ENCODE measurements at places on chromosomes 3 and 15.

DNA sequence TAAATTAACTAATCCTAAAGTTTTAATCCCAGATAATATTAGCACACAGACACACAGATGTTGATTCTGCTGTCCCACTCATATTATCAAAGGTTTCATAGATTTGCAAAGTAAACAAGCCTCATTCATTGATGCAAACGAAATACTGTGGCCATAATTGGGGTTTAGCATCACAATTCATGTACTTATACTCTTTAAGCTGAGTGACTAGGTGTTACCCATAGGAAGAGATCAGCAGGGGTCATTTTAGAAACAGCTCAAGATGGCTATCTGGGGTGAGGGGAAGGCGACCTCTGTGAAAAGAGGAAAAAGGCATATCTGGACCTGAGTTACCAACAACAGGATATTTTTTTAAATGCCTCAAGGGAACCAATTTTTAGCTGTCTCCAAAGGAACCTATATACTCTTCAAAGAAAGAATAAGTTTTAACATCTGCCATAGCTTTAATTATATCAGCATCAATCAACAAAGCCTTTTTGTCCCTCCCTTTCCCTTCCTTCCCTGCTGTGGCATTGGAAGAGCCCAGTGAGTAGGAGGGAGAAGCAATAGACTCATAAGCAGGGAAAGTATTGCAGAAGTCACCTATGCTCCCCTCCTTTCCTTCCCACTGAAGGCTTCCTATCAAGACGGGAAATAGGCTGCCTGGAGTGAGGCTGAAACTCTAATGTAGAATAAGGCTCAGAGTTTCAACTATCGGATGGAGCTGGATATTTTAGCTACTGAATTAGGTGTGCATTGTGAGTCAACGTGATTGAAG is 553.4 kb downstream of the ZIC1 start:
- DNase-seq = no peak

GRCh38 chr3:59424268-59425010 is 374.6 kb upstream of the CFAP20DC start:
- DNase-seq = peak; percentile 35

DNA sequence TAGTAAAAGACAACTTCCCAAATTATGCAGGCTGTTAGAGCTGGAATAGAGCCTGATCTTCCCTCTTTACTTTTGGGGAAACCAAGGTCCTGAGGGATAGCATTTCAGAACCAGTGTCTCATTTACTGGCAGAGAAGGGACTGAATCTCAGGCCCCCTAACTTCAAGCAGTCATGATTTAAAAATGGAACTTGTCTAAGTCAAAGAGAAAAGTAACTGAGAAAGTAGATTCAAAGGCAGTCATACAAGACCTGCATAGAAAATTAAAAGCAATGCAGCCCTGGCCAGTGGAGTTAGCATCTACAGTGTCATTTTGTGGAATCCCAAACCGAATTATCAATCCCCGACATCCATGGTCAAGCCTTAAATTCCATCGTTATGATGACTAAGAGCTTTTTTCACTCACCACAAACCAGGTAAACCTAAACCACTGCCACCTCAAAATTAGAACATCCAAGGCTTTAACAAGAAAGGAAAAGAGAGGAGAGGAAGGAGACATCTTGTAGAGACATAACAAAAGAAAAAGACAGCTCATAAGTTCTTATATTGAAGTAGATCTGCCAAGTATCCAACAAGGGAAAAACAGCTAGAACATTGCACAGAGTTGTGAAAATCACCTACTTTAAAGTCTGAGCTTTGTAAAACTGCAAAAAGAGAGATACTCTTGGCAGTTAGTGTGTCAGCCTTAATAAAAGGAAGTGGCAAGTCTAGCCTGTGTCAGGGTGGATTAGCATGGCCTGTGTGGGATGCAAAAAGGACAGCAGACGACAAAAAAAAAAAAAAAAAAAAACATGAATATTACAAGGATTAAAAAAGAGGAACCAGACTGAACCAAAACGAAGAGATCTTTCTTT is 54.1 kb upstream of the CCR2 start:
- no peak for DNase-seq

GRCh38 chr3:194328942-194329582 is 22.1 kb downstream of the CPN2 start:
- no peak for DNase-seq
